ENCODE measurements at places on chromosomes 6 and 20.

GRCh38 chr6:146892613-146893401, 294.0 kb downstream of the ADGB start:
- no peak for DNase-seq

GRCh38 chr6:157128235-157128775, 195.0 kb downstream of the TMEM242 start:
- DNase-seq: no peak

DNA sequence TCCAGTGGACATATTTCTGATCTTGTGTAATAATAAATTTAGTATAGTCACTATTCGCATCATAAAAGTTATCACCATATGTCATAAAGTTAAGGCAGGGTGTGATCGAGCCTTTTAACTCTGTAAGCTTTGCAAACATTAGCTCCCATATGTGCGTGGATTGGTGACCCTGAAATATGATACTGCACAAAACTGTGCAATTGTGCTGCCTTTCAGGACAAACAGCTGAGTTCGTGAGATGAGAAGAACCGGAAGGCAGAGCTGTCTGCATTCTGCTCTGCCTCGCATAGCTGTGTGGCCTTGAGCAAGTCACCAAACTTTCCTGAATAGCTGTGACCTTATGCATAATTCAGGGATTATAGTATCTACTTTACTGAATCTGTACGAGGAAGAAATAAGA, 3.2 kb upstream of the PLEKHG1 start:
- DNase-seq: no peak

- no peak for DNase-seq
These were observed 495.5 kb upstream of the MAP3K7 start for GRCh38 chr6:91082311-91082832.

DNA sequence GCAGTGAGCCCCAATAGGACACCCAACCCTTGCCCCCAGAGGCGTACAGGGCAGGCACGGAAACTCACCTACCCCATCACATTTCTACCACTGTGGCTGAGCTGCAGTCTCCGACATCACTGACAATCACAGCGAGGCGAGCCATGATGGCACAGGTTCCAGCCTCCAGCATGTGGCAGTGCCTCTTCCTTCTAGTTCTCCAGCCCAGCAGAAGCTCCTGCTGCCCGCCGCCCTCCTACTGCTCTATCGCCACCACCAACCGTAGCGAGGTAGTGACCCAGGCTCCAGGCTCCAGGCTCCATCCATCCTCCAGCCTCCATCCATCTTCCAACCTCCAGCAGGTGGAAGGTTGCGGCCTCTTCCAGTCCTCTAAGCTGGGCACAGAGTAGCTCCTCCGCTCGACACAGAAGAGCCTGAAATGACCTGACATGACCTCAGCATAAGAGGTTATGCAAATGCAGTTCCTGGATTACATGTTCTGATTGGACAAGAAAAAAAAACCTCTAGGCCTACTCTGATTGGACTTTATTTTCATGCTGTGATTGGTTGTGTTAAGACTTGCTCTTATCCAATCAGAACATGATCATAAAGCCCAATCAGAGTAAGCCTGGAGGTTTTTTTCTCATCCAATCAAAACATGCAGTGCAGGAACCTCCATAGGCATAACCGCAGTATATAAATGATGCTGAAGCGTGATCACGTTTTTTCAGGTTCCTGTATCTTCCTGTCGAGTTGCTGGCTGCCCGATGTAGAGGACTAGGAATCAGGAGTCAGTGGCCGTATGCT, 438.9 kb upstream of the ZNF337 start:
- no peak for DNase-seq

GRCh38 chr6:143733510-143733909, 55.7 kb downstream of the PHACTR2 start:
- no peak for DNase-seq

GRCh38 chr20:12315652-12316051, 398.0 kb downstream of the BTBD3 start:
- DNase-seq: no peak

DNA sequence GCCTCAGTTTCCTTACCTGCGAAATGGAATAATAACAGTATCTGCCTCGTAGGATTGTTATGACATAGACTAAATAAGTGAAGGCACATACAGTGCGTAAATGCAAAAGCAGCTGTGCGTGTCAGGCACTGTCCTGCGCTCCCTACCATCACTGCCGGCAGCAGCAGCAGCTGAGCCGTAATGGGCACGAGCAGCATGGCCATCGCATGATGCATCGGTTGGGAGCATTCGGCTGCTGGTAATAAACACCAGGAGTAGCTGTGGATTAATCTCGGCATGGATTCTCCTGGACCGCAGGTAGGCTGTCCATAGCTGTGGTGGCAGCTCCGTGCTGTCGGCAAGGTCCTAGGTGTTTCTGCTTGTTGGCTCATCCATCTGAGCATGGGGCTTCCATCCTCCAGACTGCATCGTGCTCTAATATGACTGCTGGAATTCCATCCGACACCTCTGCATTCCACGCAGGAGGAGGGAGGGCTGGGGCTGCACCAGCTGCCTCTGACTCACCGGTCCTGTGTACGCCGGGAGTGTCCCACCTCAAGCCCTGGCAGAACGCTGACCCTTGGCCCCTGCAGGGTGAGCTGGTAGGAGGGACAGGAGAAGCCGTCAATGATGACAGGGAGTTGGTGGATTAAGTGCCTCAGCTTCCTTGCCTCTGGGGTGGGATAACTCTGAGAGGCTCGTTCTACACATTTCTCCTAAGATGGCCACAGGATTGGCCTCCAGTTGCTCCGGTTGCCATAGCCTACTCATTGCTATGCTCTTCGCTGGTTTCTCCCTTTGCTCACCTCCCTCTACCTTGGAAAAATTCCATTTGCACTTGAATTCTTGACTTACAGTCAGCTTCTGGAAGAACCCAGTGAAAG, 100.9 kb upstream of the PMEPA1 start:
- DNase-seq: no peak

GRCh38 chr6:43679057-43679456, 8.5 kb downstream of the MRPS18A start:
- no peak for DNase-seq

DNA sequence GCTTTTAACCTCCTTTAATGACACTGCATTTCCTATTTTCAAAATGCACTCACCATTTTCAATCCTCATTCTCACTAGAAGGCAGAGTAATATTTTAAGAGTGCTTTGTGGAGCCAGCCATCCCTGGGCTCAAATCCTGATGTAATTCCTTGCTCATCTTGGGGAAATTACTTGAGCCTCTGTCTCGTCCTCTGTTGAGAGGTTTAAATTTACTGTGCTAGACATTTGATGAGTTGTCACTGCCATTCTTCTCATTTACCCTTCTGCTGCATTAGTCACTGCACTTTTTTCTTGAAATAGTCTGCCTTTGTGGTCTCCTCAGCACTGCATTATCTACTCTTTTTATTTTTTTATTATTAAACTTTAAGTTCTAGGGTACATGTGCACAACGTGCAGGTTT, 150.0 kb upstream of the HDDC2 start:
- DNase-seq: no peak

DNA sequence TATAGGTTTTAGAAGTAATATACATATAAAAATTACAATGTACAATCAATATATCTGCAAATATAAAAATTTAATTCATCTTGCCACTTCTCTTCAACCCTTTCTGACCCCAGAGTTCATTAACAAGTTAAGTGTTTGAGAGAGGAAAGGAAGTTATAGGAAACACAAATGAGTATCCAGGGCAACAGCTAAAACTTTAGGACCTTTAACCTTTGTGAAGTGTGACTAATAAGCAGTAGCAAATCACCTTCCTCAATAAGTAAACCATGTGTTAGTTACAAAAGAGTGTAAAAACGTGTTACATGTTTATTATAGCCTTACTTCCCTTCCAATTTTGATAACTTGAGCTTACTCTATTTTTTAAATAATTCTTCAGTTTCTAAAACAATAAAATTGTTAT, 73.4 kb upstream of the SIM1 start:
- DNase-seq: no peak

DNA sequence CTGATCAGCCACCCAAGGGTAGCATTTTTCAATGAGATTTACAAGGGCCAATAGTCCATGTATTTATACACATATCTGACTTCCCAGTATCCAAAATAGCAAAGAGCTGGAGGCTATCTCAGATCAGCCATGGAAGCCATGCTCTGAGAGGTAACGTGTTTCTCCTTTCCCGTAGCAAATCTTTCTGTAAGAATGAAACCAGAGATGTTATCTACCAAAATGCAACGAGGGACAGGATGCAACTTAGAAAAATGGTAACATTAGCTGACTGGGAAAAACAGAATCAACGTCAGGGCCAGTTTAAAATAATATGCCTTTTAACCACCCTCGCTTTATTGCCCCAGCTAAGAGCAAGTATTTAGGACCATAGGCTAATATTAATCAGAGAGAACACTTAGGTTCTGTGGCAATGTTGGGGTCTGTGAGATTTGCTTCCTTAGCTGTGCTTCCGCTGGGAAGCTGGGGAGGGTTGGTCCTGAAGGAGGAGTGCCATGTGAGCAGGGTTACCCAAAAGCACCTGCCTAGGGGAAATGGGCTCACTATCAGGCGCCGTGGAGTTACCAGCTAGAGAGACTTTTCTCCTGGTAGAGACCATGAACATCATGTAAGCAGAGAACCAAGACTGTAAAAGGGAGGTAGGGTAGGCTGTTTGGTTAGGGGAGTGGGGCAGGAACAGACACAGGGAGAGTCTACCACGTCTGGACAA, 1.2 kb downstream of the ZNF831 start:
- peak; percentile 77 for DNase-seq

DNA sequence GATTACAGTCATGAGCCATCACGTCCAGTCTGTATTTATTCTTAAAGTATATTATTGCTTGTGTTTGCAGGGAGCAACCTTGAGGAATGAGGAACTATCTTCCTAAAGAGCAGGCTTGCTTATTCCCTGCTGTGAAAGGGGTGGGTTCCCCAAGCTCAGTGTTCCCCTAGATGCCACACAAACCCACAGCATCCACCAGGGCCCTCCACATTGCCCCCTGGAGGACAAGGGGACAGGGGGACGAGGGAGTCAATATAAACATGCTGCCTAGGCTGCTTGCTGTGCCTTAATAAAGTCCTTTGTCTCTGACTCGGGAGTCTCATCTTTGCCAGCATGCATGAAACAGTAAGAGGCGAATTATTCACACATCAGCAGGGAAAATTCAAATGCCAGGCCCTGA, 8.0 kb upstream of the IDH3B start:
- DNase-seq: no peak

- DNase-seq: no peak
These were observed 4.2 kb upstream of the CTSZ start for GRCh38 chr20:59010995-59011873.

DNA sequence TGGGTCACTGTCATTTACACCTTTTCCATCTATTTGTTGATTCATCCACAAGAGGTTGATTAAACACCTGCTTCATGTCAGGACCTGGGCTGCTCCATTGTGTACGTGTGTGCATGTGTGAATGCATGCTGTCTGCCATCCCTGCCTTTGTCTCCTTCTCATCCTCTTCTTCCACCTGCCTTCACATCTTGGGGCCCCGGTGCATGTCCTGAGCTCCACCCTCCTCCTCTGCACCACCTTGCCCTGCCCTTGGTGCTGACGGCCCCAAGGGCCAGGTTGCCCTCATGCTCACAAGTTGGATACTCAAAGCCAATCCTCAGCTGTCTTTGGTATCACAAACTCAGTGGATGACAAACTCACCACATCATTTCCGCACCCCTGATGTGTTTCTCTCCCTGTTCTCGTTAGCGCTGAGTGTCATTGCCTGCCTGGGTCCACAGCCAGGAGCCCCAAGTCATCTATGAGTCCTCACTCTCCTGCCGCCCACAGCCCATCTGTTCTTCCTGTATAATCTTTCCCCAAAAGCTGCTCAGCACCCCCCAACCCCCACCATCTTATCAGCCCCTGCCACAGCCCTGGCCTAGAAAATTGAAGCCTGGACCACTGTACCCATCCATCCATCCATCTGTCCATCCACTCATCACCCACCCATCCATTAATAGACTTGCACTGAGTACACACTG, 85.0 kb downstream of the SRC start:
- no peak for DNase-seq

DNA sequence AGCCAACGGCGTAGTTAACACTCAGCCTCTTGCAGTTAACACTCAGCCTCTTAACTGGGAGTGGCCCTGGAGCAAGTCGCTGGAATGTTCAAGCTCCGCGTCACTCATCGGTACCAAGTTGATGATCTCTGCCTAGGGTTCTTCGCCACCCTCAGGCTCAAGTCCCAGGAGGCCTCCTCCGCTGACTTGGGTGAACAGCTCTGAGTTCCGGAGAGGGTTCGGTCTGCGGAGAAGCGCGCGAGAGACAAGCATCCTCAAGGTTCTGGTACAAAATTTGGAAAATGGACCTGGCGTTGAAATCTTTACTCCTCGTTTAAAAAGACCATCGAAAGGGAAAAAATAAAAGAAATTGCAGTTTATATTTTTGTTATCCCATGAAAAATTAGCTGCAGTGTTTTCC, 876 bp upstream of the DSP start:
- DNase-seq: no peak

- no peak for DNase-seq
These were observed 192.7 kb downstream of the KHDC1L start for GRCh38 chr6:73032586-73032985.

- DNase-seq: no peak
These were observed 75.3 kb downstream of the UTRN start for GRCh38 chr6:144360401-144360800.

- no peak for DNase-seq
These were observed 5.6 kb downstream of the ANKS1A start for GRCh38 chr6:34894693-34895092.

- DNase-seq: no peak
These were observed 270.5 kb downstream of the ESR1 start for GRCh38 chr6:152078001-152078400.

- DNase-seq: no peak
These were observed 18.8 kb downstream of the KCTD20 start for GRCh38 chr6:36461646-36462045.

DNA sequence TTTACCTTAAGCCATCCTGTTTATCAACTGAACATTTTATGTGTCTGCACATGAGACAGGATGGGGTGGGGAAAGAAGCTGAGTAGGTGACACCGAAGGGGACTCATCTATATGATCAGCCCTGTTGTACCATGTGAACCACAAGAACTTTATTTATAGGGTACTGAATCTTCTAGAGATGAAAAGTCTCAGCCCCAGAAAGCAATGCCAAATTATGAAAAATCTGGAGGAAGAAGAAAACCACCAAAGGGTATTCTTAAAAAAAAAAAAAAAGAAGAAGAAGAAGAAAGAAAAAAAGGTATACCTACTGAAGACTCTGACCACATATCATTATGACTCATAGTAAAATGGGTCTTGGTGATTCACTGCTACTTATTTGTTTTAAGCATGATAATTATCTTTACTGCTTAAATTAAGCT, 39.8 kb upstream of the HBS1L start:
- peak; percentile 61 for DNase-seq

GRCh38 chr6:43267619-43268354, 24.5 kb downstream of the TTBK1 start:
- DNase-seq: no peak

DNA sequence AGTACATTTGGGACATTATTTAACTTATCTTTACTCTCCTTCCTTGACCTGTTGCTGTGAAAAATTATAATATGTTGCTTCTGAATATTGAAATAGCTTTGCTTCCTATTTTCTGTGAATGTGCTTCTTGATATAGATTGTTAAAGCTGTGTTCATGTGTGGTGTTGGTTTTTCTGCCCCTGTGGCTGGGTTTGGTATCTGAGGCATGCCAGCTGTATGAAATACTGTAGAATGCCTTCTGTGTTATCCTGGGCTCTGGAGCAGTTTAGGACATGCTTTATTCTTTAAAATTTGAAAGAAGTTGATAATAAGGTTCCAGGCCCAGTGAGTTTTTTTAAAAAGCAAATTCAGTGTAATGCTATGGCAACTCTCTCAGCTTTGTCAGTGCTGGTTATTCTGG, 71.7 kb downstream of the HIVEP1 start:
- DNase-seq: no peak

GRCh38 chr6:143335865-143336264, 114.6 kb downstream of the ADAT2 start:
- DNase-seq: no peak
